Stimulated activated CD4-positive, alpha-beta T cell treated with anti-CD3 and anti-CD28 coated beads, TNF-alpha, amount 100 ng/mL, for 48 hours (primary cell): ENCODE measurements at places on chromosomes 2 and 18.

DNA sequence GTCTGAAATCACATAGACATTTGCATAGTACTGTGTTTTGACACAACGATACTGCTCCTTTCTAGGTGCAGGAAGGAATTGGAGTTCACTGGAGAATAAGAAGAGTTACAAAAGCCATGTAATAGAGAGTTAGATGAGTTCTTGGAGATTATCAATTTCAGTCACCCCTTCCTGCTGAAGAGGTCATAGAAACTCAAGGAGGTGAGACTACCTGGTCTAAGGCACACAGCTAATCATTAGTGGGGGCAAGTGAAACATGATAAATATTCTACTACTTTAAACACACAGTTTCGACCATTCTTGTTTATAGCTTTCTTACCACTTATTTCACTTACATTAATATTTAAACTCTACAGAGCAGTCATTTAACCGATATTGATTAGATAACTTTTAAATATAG, 286.9 kb upstream of the NXPH2 start:
- DNase-seq = no peak

DNA sequence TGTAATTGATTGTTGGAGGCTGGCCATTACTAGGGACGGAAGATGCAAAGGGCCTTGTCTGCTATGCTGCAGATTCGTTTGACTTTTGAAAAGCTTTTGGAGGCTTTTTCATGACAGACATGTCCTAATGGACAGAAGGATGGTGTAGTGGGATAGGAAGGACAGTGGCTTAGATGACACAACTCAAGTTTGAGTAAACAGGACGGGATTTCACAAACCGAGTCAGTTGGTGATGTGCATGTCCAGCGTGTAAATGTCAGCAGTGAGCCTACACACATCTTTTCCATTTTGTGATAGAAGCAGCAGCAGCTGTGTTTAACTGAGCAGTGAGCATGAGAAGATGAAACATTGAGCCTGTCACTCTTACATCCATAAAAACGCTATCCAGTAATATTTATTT, 76.0 kb downstream of the NCK2 start:
- DNase-seq = no peak

DNA sequence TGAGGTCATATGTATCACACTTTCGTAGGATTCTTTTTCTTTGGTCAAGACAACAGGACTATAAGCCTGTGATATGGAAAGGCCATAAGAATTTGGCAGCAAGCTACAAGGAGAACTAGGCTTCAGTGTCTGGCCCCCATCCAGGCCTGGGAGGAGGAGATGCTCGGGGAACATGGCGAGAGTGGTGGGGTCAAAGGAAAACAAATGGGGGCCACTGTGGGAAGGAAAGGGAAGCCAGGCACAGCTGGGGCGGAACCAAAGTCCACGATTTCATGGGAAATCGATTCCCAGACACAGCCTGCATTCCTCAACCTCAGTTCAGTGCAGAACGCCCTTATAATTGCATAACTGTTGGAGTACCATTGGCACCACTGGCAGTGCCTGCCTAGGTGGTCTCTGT, 58.2 kb downstream of the MBP start:
- no peak for DNase-seq

GRCh38 chr2:158635961-158636601, 159.0 kb upstream of the DAPL1 start:
- DNase-seq = no peak

DNA sequence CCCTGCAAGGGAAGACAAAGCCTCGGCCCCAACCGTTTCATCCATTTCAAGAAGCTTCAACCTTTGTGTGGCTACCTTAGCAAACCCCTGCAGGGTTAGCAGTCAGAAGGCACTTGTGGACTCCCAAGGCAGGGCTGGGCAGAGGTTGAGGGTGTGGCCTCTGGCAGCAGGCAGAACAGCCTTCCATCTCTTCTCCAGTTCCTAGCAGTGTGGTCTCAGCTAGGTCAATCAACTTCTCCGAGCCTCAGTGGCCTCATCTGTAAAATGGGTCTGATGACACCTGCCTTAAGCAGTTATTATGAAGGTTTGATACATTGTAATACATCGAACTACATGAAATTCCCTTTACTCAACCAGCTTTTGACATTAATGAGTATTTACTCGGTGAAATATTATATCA, 6.8 kb upstream of the PRSS56 start:
- DNase-seq = no peak

DNA sequence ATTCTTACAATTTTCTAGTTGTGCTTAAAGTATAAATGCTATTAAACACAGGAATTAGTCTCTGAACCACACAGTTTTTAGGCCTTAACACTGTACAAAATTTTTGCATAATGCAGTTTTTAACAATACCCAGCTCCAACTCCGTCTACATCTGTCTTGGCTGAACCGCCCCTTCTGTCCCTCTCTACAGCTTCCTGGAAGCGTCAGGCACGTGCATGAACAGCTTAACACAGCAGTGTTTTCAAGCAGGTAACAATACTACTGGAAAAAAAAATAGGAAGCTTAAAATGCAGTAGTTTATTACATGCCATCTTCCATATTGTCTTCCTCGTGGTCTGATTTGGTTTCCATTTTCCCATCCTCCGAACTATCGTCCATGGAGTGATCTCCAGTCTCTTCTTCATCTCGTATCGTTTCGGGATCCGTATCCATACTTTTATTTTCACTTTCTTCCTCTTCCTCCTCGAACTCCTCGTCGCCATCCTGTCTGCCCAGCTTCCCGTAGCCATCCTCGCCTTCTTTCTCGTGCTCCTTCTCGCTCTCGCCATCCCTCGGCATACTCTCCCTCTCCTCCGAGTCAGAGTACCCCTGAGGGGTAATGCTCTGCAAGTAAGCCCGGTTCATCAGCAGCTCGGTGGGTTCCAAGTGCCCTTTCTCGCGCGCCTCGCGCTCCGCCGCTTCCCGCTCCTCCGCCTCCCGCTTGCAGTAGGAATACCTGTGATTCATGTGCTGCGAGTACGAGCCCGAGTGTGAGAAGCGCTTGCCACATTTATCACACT, 130.6 kb downstream of the ZEB2 start:
- no peak for DNase-seq

DNA sequence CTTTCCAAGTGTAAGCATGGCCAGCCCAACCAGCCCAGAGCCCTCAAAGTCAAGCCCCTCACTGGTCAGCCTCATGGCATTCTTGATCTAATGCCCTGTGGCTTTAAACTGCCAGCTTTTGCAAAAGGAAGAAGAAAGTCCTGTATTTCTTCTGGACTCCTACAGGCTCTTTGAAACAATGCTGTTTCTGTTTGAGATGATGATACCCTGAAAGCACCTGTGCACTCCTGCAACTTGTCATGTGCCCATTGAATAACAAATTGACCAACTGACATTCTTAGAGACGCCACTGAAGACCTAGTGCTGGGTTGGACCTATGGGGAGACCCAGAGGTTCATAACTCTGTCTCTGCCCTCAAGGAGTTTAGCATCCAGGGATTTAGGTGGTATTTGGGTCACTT, 82.0 kb upstream of the MSH2 start:
- DNase-seq = no peak

DNA sequence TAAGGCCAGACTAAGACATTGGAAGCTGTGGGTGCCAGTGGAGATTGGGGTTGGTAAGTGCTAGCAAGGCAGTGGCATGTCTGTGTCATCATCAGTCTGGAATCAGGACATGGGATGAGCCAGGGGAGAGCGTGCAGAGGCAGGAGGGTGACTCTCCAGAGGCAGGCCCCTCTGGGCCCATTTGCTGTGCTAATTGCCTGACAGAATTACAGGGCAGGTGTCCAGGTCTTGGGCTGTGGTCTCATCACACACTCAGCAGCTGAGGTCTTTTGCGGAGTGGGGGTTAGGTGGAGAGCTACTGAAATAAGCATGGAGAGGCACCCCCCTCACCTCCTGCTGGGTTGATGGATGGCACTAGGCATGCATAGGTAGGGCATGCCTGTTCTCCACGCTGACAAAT, 57.4 kb downstream of the CELF4 start:
- no peak for DNase-seq

DNA sequence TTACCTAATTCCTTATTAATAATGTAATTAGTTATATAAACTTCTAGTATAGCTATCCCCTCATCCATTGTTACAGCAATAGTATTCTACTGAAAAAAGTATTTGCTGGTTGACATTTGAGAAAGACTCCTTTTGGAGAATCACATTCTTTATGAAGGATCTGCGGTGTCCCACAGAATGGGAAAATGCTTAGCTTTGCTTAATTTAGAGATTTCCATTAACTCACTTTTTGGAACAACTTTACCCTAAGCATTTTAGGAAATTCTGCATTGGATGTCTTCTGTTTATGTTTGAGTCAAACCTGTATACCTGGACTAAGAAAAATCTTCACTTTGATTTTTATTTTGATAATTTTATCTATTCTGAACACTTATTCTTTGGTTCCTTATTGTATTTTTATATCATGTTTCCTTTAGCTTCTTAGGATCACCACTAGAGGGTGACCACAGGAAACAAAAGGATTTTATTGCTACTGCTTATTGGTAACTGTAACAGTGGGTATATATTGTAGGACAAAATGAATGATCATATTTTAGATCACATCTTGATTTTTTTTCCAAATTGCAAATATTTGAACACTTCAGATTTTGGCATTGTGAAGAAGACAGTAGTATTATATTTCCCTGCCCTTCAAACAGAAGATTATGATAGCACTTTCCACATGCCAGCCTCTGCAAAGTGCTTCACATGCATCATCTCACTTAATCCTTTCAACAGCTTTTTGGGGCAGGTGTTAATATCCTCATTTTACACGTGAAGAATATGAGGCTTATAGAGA, 79.6 kb downstream of the MIB1 start:
- no peak for DNase-seq

GRCh38 chr2:65263262-65263661, 35.6 kb downstream of the ACTR2 start:
- no peak for DNase-seq

DNA sequence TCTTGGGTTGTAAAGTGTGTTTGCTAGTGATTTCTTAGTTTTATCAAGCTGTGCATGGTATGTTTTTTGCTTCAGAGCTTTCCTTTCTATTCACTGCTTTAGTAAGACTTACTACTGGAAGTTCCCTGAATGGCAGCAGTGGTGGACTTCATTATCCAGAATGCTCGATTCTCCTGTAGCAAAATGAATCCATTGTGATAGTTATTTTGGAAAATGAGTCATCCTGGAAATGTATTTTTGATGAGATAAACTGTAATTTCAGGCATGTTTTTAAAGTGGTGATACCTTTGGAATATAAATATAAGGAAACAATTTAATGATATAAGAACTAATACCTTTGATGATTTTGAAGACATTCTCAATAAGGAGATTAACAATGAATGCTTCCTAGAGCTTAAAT, 387.1 kb downstream of the PTPRM start:
- no peak for DNase-seq

DNA sequence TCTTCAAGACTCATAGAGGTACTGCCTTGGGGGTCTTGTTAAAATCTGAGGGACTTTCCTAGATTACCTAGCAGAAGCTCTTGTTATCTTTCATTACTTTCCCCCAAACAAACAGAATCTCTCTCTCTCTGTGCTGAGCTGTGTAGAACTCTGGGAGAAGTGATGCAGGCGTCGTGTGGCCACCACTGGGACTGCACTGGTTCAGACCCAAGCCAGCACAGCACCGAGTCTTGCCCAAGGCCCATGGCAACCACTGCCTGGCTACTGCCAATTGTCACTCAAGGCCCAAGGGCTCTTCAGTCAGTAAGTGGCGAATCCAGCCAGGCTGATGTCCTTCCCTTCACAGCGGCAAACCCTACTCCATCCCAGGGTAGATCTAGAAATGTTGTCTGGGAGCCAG, 28.6 kb downstream of the PPP1R1C start:
- DNase-seq = no peak

DNA sequence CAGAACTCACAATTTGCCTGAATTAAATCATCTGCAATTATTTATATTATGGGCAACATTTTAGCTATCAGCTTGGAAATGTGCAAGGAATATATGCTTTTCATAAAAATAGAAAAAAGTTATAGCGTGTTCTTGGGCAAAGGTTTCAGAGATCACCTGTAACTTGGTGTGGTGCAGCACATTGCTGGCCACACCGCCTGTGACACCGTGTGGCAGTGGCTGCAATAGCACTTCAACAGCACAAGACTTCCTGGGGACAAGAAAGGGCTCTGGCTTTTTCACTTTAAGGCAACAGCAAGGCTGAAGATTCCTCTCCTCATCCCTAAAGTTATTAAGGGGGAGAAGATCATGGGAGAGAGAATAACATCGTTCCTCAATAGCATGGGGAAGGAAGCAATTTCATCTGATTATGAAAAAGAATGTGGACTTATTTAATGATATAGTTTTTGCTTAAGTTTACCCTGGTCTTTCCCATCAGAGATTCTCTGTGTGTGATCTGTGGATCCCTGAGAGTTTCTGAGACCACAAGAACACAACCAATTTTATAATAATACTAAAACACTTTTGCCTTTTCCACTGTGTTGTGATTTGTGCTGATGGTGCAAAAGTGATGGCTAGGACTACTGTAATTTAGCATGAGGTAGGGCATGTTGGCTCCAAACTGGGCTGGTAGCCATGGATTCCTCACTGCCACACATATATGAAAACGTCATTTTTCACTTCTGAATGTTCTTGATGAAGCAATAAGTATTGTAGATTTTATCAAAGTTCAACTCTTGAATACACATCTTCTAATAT, 15.0 kb upstream of the SERPINB3 start:
- no peak for DNase-seq

DNA sequence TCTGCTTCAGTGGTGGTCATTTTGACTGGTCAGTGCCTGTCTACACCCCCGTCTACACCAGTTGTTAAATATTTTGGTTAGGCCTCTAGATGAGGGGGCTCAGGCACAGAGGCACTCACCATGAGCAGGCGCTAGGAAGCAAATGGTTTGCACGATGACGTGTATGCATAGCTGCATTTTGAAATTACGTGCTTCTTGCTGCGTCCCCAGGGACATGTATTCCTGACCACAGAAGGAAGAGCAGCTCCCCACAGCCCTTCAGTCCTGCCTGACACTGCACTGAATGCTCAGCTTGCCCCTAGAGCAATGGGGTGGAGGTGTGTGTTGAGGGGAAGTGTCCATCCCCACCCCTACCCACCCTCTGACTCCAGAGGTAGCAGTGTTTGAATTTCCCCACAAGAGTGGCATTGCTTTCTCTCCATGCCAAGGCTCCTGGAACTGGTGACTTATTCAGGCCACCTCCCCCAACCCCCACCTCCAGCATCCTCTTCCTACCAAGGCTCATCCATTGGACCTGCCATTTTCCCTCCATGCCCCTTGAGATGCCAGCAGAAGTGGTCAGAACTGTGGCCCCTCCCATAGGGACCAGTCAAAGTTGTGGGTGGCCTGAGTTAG, 11.4 kb upstream of the ZAP70 start:
- no peak for DNase-seq

DNA sequence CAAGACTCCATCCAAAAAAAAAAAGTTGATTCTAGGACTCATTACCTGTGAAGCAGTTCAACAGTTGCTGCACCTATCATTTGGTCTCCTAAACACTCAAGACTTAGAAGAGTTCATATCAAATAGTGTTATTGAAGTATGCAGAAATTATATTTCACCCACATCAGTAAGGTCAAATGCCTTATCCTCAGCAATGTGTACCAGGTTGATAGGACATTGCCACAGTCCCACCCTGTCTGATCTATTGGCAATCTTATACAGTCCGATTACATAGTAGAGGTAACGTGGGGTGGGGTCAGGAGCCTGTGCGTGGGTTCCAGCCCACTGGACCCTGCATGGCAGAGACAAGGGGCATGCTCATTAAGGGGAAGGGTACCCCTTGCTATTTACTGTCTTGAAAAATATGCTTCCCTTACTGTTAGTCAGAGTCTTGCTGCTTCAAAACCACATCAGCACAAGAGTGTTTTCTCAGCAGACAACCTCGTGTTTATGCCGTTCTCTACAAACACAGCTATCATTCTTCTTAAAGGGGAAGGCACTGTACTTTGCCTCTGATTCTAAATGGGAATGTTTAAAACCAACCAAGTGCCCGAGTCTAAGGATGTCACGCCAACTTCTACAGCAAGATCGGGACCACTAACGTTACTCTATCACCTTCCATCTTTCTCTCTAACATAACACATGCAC, 115.2 kb downstream of the MTCL1 start:
- no peak for DNase-seq
